ENCODE measurements at places on chromosomes 1 and 21. TPM values are rescaled to one million over a fixed set of nuclear protein-coding genes. Genes with fewer than 3 reads are reported as not detected.

DNA sequence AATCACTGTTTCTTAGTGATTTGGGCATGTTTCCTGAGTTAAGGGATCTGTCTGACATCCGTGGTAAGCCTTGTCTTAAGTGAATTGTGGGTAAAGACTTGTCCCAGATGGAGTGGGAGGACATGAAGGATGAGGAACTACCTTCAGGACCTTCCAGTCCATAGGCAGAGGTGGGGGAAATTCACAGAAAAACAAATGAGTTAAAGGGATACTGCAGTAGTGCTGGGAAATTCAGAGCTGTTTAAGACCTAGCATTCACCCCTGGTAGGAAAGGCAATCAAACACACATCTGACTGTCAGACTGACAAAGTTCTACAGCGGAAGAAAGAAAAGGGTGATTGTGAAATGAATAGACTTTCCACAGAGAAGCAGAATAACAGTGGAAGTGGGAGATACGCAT, 3.0 kb downstream of the GNAT2 start:
- no peaks in the 10 kb centered on the region for H3K36me3 ChIP-seq
- DNase-seq = no peak
- no peaks in the 10 kb centered on the region for H3K27me3 ChIP-seq
- no peak overlapping the region for H3K4me3 ChIP-seq
- peak overlapping the region; percentile 68 for H3K27ac ChIP-seq

DNA sequence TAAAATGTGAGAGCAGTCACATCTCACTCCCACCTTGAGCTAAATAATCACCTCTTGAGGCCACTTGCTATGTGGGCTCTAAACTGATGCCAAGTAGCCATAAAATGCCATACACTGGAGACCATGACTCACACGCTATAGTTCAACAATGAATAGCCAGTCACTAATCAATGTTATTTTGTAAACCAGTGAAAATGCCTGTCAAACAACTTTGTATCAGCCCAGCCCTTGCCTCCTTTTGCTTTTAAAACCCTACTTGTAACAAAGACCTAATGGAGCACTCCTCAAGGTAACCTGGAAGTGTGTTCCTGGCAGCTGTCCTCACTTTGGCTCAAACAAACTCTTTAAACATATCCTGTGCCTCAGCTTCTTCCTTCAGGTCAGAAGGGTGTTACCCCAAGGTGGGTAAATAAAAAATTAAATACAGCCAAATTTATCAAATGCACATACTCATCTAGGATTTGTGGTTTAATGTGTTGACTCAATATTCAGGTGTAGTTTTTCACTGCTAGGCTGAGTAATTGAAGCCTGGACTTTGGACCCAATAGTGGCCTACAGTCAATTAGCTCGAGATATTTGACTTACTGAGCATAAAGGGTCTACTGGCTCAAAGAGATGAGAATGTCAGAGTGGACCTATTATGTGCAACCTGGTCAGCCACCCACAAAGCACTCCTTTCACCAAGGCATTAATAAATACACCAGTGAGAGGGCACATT, 154.3 kb downstream of the COQ8A start:
- H3K4me3 ChIP-seq = no peak overlapping the region
- no peaks in the 10 kb centered on the region for H3K27me3 ChIP-seq
- H3K27ac ChIP-seq = no peak overlapping the region
- no peak for DNase-seq

- no peaks in the 10 kb centered on the region for H3K4me1 ChIP-seq
- no peaks in the 10 kb centered on the region for H3K27me3 ChIP-seq
- H3K36me3 ChIP-seq = peaks cover 22% of the 10 kb centered on the region
- no peak overlapping the region for H3K27ac ChIP-seq
- DNase-seq = no peak
Measured at GRCh38 chr1:64663668-64664067, 81.2 kb upstream of the RAVER2 start.

DNA sequence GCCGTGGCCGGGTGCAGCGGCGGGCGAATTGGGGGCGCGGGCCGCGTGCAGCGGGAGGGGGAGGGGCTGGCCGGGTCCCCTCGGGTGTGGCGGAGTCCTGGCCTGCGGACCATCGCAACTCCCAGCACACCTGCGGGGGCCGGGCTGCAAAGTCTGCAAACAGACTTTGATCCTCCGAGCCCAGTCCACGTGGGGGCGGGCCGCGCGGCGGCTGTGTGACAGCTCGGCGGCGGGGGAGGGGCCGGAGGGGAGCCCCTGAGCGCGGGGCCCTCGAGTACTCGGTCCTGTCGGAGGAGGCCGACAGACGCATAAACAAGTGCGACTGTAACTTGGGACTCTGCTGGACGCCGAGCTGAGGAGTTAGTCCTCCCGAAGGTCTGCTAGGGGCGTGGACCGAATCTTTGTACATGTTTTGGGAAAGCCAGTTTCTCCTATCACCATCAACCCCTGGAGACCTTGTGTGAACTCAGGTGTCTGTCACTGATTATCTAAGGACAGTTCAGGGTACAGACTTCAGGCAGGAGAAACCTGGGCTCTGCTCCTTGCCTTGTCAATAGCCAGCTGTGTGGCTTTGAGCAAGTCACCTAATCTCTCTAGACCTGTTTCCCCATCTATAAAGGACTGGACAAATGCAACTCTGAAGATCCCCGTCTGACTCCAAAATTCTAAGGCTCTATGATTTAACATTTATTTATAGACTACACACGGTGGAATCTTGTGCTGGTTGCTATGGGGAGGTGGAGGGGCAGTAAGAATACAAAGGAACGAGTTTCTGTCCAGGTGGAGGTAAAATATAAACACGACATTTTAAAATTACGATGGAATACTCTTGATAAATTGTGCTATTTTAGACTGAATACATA, 710 bp upstream of the SLC30A1 start:
- H3K4me1 ChIP-seq = peaks cover 30% of the 10 kb centered on the region
- H3K27ac ChIP-seq = peak overlapping the region; percentile 62
- DNase-seq = peak; percentile 92
- H3K4me3 ChIP-seq = peak overlapping the region; percentile 81

DNA sequence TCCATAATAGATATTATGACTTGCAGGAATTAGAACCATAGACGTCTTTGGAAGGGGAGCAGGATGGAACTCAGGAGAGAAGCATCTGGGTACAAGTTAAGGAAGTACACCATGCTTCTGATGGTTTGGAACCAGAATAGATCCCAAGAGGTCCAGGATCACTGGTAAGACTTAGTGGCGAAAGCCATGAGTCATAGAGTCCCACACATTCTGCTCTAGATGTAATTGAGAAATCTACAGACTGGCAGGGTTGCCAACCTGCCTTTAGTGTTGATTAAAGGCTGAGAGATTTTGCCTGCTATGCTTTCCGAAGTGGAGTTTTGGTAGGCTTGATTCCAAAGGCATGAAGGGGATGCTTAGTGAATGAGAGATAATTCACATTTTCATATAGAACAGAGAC, 57.1 kb upstream of the C1orf87 start:
- H3K36me3 ChIP-seq = no peaks in the 10 kb centered on the region
- no peak overlapping the region for H3K27ac ChIP-seq
- no peak overlapping the region for H3K4me3 ChIP-seq
- no peak for DNase-seq
- peaks cover 10% of the 10 kb centered on the region for H3K4me1 ChIP-seq

- no peak overlapping the region for H3K27ac ChIP-seq
- no peak for DNase-seq
- H3K4me3 ChIP-seq = no peak overlapping the region
- H3K27me3 ChIP-seq = no peaks in the 10 kb centered on the region
- no peaks in the 10 kb centered on the region for H3K4me1 ChIP-seq
Measured at GRCh38 chr1:6922096-6922931, 137.1 kb downstream of the CAMTA1 start.

GRCh38 chr1:164801791-164802502, 243.0 kb downstream of the PBX1 start:
- H3K27me3 ChIP-seq = no peaks in the 10 kb centered on the region
- no peak for DNase-seq
- no peaks in the 10 kb centered on the region for H3K36me3 ChIP-seq
- H3K4me3 ChIP-seq = no peak overlapping the region
- peaks cover 12% of the 10 kb centered on the region for H3K4me1 ChIP-seq

DNA sequence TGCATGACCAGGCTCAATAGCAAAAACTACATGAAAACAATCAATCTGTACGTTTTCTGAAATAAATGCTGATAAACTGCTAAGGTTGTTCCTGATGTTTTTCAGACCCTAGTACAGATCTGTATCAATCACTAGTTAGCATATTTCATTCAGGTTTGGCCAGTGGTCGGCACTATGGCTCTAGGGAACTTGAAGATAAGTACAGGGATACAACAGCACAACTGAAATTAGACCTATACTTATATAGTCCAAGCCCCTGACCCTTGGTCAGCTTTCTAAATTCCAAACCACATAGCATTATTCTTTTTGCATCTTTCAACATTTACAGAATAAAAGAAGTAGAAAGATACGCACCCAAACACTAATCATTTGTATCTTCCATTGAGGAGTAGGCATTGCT, 142.7 kb downstream of the PLPPR4 start:
- H3K36me3 ChIP-seq = no peaks in the 10 kb centered on the region
- no peak overlapping the region for H3K27ac ChIP-seq
- H3K27me3 ChIP-seq = no peaks in the 10 kb centered on the region
- H3K4me3 ChIP-seq = no peak overlapping the region

DNA sequence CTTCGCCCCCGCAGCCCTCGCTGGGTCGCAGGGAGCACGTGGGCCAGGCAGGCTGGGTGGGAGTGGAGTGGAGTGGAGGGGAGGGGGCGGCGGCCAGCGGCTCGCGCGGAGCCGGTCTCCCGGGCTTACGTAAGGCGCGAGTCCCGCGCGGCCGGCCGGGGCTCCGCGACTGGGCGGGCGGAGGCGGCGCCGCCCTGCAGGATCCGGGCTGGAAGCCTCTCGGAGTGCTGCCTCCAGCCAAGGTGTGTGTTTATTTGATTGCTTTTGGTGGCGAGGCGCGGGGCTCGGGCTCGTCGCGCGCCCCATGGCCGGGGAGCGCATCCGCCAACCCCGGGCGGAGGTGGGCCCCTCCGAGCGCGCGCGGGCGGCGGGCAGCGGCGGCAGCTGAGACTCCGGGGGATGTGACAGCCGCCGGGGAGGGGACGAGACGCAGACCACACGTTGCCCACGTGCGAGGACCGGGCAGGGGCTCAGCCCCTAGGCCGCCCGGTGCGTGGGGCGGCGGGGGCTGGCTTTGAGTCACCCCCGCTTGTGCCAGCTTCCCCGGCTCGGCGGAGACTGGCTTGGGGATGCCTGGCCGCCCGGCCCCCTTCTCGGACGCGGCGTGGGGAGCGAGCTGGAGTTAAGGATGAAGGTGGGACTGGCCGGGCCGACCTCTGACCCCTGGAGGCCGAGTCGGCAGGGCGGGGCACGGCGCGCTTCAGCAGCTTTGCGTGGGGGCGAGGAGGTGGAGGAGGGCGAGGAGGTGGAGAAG, 402 bp upstream of the AK4 start:
- no peak overlapping the region for H3K27ac ChIP-seq
- peak; percentile 67 for DNase-seq
- no peaks in the 10 kb centered on the region for H3K4me1 ChIP-seq
- peak overlapping the region; percentile 66 for H3K4me3 ChIP-seq
- no peaks in the 10 kb centered on the region for H3K36me3 ChIP-seq

DNA sequence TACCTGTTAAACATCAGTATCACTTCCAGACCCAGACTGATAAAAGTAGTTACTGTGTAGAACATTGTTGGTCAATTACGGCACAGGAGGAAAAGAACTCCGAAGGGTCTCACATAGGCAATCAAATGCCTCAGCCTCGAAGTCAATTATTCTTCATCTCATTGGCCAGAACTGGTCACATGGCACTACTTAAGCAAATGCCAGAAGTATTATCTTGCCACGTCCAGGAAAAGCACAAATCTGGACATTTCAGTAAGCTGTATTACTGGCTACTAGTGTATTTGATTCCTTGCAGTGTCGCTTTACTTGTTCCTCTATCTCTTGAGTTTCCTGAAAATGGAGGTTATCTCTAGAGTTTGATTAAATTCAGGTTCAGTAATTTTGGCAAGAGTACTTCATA, 24.4 kb downstream of the DIO1 start:
- no peak for DNase-seq
- no peak overlapping the region for H3K4me3 ChIP-seq
- H3K27ac ChIP-seq = no peak overlapping the region
- no peaks in the 10 kb centered on the region for H3K4me1 ChIP-seq
- H3K36me3 ChIP-seq = peaks cover 31% of the 10 kb centered on the region

- H3K4me3 ChIP-seq = no peak overlapping the region
- no peak for DNase-seq
- peak overlapping the region; percentile 8 for H3K27ac ChIP-seq
- no peaks in the 10 kb centered on the region for H3K27me3 ChIP-seq
- H3K36me3 ChIP-seq = no peaks in the 10 kb centered on the region
Measured at GRCh38 chr21:34968414-34969333, 80.4 kb downstream of the RUNX1 start.

DNA sequence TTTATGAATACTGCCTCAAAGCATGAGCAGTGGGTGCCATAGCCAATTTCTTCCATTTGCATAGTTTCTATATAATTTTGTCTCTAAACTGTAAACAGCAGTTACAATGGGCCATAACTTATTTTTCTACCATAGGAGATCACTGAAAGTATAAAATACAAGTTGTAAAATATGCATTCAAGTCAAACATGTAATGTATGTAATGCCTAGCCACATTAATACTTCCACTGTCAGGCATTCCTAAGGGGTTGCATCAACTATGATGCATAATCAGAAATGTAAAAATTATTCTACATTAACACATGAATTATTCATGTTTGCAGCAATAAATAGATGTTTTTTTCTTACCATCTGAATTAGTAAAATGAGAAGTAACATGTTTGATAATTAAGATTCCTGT, 560.3 kb upstream of the ZP4 start:
- no peak for DNase-seq
- no peaks in the 10 kb centered on the region for H3K4me1 ChIP-seq
- no peaks in the 10 kb centered on the region for H3K27me3 ChIP-seq
- no peaks in the 10 kb centered on the region for H3K36me3 ChIP-seq
- H3K4me3 ChIP-seq = no peak overlapping the region

NBPF4 gene
- total RNA-seq = not detected

GSTM2 gene
- 37.3 TPM for total RNA-seq

DVL1 gene
- total RNA-seq = 66.0 TPM

RGS4 gene
- 0.81 TPM for total RNA-seq

CDK11B gene
- 24.8 TPM for total RNA-seq

All from upper lobe of right lung (tissue), 1 donor.